ENCODE measurements at places on chromosomes 11 and 22. TPM values are rescaled to one million over a fixed set of nuclear protein-coding genes. Genes with fewer than 3 reads are reported as not detected.

Gene JAML
- not detected for total RNA-seq

Gene GGTLC3
- total RNA-seq: not detected

Gene KCNJ5
- total RNA-seq: 0.29 TPM

Gene MYRF
- total RNA-seq: 6.4 TPM

Gene TBX10
- not detected for total RNA-seq

Gene C11orf91
- not detected for total RNA-seq

Gene HIC2
- 2.8 TPM for total RNA-seq

Gene C22orf42
- total RNA-seq: not detected

All from placental pericyte (primary cell).